ENCODE measurements at places on chromosomes 2 and 18. TPM values are rescaled to one million over a fixed set of nuclear protein-coding genes. Genes with fewer than 3 reads are reported as not detected.

DNA sequence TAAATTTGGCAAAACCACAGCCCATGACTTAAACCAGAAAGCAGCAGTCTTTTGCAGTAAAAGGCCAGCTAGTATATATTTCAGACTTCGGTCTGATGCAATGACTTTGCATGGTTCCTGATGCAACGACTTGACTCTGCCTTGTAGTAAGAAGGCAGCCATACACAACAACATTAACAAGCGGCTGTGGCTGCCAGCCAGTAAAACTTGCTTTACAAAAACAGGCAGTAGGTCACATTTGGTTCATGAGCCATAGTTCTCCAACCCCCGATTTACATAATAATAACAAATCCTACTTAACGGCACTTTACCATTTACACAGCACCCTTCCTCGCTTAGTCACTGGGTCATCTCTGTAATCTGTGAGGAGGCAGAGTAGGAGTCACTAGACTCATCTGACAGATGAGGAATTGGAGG is 410.3 kb downstream of the LRATD1 start:
- peak; percentile 30 for DNase-seq

Gene NR4A2
- total RNA-seq = 2.3 TPM

Gene IL1R2
- 3.8 TPM for total RNA-seq

GRCh38 chr2:66437691-66438497 is 3.0 kb downstream of the MEIS1 start:
- no peak for DNase-seq

DNA sequence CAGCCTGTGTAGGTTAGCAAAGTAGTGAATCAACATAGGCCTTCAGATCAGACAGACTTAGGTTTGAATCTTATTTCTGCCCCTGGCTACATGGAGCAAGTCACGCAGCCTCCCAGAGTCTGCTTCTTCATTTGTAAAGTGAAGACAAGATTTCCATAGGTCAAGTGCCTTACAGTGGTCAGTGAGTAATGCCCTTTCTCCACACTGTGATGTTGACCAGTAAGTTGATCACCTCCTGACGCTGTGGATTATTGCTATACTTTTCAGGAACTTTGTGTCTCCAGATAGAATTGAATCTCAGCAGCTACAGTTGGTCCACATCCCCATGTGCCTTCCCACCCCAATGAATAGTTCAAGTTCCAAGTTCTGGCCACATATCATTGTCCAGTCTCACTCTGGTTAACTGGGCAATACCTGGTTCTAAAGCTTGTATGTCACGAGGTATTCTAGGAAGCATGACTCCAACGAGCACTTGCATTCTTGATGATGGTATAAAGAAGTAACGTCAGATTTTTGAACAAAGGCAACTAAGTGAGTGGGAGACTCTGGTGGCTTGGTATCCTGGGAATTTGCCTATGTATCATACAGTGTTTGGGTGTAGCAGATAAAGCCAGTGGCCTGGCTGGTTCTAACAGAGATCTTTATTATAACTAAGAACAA is 2.1 kb upstream of the CLIP4 start:
- no peak for DNase-seq

- DNase-seq = no peak
These were observed 521.7 kb upstream of the SPHKAP start for GRCh38 chr2:228703152-228703551.

Gene CHRND
- not detected for total RNA-seq

DNA sequence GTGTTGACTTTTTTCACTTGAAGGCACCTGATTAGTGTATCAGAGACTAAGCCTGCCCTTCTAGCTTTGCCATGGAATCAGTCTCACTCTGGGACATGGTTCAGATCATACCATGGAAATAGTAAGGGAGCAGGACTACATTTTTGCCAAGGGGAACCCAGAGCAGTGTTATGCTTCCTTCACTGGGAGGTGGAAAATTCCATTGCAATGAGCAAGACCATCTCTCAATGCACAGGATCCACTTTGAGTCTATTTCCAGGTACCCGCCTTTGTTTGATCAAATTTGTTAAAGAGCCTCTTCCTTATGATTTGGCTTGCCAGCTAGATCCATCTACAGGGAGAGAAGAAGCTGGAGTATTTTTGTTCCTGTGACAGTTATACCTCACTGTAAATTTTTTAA is 395.8 kb downstream of the MTX2 start:
- peak; percentile 8 for DNase-seq

Gene CABYR
- total RNA-seq = 32.4 TPM

- DNase-seq = no peak
These were observed 282.3 kb upstream of the EPC2 start for GRCh38 chr2:148362144-148362796.

DNA sequence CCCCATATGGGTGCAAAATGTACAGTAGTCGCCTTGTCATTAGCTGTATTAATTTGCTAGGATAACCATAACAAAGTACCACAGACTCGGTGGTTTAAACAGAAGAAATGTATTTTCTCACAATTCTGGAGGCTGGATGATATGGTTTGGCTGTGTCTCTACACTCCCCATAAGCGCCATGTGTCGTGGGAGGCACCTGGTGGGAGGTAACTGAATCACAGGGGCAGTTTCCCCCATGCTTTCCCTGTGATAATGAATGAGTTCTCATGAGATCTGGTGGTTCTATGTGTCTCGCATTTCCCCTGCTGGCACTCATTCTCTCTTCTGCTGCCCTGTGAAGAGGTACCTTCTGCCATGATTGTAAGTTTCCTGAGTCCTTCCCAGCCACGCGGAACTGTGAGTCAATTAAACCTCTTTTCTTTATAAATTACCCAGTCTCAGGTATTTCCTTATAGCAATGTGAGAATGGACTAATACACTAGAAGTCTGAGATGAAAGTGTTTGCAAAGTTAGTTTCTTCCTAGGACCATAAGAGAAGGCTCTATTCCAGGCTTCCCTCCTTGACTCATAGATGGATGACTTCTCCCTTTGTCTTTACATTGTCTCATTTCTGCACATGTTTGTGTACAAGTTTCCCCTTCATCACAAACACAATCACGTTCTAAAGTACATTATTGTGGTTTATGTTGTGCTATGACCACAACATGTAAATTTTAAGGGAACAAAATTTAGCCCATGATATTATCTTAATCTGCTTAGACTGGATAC is 1442.6 kb downstream of the SUCLG1 start:
- DNase-seq = no peak

- DNase-seq = peak; percentile 97
These were observed 113.8 kb downstream of the SH3RF3 start for GRCh38 chr2:109242654-109243331.

DNA sequence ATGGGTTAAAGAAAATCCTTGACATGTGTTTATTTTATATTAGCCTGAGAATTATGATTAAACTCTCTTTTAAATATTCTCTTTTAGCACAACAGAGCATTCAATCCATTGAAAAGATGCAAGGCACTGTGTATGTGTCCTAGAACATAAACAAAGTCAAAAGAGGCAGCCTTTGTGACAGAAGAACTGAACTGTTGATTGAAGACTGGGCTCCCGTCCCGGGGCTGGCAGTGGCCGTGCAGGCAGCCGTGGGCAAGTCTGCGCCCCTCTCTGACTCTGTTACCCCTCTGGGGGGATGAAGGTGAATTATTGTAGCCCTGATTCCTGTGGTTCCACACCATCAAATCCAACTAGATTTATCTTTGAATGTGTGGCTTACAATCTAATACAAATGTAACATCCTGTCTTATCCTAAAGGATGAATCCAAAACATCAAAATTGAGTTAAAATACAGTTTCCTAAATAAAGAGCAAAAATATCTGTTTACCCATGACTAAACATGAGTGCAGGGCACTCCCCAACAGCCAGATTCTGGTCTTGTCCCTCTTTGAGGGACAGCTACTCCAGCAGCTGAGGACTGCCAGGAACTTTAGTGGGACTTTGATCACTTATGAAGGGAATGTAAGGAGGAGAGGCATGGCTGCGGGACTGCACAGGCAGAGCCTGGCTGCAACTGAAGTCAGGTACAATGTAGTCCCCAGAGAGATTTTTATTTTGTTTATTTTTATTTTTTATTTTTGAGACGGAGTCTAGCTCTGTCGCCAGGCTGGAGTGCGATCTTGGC is 37.3 kb upstream of the SH3BP4 start:
- DNase-seq = no peak
